ENCODE measurements at places on chromosomes 11 and 22.

- no peak for DNase-seq
Measured at GRCh38 chr11:87926250-87926970, 248.8 kb downstream of the RAB38 start.

- DNase-seq, result no peak
Measured at GRCh38 chr11:68978931-68979594, 1.7 kb downstream of the MRGPRD start.

GRCh38 chr11:92978271-92979111, 9.0 kb downstream of the MTNR1B start:
- DNase-seq, result no peak

DNA sequence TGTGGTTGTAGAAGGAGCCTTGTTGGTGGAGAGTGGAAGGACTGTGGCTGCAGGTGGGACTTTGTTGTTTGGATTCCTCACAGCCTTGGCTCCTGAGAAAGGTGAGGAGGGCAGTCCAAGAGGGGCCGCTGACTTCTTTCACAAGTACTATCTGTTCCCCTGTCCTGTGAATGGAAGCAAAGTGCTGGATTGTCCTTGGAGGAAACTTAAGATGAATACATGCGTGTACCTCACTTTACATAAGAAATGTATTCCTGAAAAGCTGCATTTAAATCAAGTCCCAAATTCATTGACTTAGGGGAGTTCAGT, 2.4 kb downstream of the FUT4 start:
- no peak for DNase-seq

DNA sequence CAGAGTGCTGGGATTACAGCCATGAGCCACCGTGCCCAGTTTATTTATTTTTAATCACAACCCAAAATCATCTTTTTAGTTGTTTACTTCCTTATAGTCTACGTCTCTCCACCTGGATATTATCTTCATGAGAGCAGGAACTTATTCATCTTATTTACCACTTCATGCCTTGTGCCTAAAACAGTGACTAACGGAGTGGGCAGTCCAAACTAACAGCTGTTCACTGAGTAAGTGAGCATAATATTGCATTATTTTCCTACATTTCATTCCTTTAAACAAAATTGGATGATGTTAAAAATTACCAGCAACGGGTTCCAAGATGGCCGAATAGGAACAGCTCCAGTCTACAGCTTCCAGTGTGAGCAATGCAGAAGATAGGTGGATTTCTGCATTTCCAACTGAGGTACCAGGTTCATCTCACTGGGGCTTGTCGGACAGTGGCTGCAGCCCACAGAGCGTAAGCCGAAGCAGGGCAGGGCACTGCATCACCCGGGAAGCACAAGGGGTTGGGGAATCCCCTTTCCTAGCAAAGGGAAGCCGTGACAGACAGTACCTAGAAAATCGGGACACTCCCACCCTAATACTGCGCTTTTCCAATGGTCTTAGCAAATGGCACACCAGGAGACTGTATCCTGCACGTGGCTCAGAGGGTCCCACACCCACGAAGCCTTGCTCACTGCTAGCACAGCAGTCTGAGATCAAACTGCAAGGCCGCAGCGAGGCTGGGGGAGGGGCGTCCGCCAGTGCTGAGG, 14.1 kb downstream of the TMEM123 start:
- peak; percentile 19 for DNase-seq

DNA sequence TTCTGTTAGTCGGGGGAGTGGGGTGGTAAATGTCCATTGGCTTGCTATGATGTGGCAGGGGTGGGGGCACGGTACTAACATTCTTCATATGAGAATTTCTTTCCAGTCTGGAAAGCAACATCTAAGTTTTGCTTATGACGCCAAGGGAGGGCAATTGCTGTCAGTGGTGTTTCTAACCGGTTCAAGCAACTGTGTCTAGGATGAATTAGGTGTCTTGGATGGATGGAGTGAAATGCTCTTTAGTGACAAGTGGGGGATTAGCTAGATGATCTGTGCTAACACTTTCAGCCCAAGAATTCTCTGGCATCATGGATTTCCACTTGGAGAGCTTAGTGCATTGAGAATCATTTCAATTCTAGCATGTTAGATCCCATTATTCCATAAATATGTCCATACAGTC, 262.6 kb upstream of the SORL1-AS1 start:
- no peak for DNase-seq

DNA sequence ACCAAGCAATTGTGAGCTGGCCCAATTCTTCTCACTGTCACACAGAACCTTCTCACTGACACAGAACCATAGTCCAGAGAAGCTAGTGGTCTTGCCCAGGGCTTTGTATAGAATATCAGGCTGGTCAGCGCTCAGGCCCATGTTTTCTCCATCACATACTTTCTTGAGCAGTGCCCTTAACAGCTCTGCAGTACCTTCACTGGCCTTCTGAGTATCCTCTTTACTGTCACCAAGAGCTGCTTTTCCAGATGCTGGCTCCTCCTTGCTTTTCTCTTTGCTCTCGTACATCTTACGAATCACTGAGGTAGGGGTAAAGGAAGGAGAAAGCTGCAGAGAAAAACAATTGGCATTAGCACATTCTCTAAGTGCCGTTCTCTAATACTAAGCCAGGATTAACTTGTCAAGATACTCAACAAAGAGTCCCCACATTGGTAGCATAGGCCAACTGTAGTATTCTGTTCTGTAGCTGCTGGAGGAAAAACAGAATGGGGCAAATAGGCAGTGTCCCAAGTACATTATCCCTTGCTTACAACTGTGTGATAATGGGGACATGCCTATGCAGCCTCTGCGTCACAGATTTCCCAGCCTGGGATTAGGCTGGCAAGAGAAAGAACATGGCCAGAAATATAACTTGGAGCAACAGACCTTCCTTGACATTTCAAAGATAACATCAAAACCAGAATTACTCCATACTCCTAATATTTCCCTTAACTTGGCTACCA, 43.5 kb downstream of the DRG1 start:
- no peak for DNase-seq

DNA sequence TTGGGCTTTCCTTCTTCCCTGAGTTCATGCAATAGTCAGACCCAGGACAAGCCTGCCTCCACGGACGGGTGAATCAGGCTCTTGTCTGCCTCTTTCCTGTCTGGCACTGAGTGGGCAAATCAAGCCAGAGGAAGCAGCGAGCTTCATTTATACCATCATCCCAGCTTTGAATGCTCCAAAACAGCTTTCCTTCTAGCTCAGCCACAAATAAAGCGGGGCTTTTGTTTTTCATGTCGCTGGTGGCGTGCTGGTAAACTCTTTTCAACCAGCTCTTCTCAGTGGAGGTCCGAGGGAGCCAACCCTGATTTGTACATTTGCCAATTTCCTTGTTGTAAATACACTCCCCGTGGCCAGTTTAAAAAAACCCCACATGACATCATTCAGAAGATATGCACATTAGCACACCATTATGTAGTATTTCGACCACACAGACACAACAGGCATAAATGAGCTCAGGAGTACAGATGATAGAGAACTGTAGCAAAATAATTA, 8.6 kb downstream of the C11orf91 start:
- no peak for DNase-seq

- peak; percentile 60 for DNase-seq
Measured at GRCh38 chr11:76807206-76807875, 24.2 kb downstream of the TSKU start.

DNA sequence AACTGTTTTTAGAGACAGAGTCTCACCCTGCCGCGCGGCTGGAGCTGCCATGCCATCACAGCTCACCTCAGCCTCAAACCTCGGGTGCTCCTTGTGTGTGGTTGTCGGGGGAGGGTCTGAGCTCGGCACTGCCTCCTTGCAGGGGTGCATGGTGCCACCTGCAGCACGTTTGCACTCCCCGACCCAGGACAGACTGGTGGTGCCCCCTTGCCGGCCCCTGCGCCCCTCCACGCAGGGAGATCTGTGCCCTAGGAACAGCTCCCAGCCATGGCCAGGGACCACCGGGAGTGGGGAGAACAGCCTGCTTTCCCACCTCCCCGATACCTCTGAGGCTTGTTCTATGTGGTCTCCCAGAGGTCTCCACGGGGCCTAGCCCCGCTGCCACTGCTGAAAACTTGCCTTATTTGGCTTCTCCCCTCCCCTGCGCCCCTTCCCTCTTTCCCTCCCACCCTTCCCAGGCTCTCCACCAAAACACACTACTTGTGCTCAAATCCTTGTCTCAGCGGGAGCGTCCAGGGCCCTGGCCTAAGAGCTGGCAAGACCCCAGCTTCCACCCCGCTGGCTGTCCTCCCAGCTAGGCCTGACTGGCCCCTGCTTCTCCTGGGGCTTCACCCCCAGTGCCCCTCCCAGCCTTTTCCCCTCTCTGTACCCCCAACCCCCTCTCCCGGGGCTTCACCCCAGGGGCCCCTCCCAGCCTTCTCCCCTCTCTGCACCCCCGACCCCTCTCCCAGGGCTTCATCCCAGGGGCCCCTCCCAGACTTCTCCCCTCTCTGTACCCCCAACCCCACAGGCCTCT, 13.4 kb upstream of the TPCN2 start:
- no peak for DNase-seq

DNA sequence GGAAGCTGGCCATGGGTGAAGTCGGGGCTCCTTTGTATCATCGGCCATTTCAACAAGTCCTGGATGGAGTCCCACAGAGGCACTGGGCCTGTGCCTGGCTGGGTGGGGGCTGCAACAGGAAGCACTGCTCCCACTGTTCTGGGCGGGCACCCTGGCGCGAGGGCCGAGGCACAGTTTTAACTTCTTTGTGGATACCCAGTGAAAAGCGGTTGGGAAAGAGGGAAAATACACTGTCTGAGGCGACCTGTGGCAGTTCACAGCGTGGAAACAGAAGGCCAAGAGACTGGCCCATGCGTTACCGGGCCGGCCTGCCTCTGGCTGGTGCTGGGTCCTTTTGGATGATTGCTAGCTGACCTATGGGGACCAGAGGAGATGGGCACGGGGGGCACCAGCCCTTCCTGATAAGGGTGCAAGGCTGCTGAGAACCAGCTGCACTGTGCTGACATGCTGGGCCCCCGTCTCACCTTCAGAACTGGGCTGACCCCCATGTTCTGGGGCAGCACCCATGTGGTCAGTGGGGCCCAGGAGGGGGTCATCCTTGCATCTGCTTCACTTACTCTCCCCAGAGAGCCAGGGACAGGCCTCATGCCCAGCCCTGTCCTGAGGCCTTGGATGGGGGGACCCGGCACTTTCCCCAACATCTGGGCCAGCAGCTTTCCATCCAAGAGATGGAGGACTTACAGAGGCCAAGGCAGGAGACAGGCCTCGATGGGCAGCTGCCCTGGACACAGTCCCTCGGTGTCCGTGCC, 4.2 kb downstream of the OVOL1 start:
- no peak for DNase-seq

DNA sequence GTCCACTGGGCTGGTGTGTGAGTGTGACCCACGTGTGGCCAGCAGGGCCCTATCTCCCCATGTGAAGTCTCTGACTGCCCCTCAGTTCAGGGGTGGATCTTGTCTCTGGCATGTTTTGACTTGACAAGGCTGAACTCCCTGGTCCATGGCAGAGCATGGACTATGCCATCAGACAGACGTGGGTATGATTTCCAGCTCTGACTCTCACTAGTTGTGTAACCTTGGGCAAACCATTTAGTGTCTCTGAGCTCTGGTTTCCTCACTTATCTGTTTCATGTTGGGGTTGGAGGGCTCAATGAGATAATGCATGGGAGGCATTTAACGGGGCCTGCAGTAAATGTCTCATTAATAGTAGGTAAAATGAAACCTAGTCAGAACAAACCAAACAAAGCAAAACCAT, 254.5 kb upstream of the NARS2 start:
- DNase-seq, result no peak

- no peak for DNase-seq
Measured at GRCh38 chr11:86046116-86046515, 22.8 kb downstream of the PICALM start.

GRCh38 chr11:128294001-128294670, 293.2 kb downstream of the ETS1 start:
- no peak for DNase-seq

GRCh38 chr22:36166518-36167220, 6.1 kb upstream of the APOL3 start:
- no peak for DNase-seq

- no peak for DNase-seq
Measured at GRCh38 chr11:117663821-117664220, 133.2 kb downstream of the DSCAML1 start.

GRCh38 chr11:113163291-113164030, 150.9 kb upstream of the TTC12 start:
- no peak for DNase-seq

DNA sequence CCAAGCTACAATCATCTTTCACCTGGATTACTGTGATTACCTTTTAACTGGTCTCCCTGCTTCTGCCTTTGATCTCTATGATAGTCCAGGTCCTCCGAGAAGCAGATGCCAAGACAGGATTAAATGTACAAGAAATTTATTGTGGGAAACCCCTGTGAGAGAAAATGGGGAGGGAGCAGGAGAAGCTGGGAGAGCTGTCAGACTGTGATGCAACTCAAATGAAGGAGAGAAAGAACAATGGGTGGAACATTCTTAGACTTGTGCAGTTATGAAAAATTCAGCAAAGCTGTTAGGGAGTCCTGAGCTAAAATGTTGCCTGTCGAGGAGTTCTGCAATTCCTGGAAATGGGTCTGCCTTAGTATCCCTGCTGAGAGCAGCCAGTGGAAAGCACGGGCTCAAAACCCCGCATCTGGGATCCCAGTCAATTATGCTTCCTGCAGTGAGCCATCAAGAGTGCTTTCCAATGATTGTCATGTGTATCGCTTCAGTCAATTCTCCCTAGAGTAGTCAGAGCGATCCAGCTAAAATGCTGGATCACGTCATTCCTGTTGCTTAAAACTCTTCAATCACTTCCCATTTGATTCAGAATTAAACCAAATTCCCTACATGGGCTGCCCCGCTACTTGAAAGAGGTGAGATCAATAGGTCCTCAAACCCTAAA, 16.5 kb upstream of the CSTF3 start:
- no peak for DNase-seq

- DNase-seq, result no peak
Measured at GRCh38 chr11:128310676-128311445, 276.5 kb downstream of the ETS1 start.

- DNase-seq, result no peak
Measured at GRCh38 chr22:30564761-30565119, 9.7 kb downstream of the GAL3ST1 start.

DNA sequence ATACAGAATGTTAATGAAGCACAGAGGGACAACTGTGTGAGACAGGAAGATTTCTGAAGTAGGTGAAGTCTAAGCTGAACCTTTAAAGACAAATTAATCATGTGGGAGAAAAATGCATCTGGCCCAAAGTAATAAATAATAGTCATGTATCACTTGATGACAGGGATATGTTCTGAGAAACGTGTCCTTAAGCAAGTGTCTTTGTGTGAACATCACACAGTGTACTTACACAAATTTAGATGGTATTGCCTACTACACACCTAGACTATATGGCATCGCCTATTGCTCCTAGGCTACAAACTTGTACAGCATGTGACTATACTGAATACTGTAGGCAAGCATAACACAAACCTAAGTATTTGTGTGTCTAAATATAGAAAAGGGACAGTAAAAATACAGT, 112.6 kb downstream of the APOL5 start:
- no peak for DNase-seq
